Stimulated activated CD8-positive, alpha-beta memory T cell treated with anti-CD3 and anti-CD28 coated beads, Interleukin-15, amount 100 ng/mL, for 24 hours (primary cell): ENCODE measurements at places on chromosomes 2 and 18.

DNA sequence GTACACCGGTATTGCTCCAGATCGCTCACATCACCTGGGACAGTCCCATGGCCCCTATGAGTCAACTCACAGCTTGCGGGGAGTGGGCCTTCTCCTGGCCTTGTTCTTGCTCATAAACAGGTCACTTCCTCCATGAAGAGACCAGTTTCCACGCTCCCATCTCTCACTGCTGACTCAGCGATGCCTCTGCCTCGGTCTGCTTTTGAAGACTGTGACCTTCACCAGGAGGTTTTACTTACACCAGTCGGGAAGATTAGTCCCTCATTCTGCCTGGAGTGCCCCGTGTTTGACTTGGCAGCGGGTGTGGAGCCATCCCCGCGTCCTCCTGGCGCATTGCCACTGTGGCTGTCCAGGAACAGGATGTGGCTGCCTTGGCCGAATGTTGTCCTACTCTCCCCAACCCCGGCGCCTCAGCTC, 159.8 kb downstream of the RHBDD1 start:
- no peak for DNase-seq

DNA sequence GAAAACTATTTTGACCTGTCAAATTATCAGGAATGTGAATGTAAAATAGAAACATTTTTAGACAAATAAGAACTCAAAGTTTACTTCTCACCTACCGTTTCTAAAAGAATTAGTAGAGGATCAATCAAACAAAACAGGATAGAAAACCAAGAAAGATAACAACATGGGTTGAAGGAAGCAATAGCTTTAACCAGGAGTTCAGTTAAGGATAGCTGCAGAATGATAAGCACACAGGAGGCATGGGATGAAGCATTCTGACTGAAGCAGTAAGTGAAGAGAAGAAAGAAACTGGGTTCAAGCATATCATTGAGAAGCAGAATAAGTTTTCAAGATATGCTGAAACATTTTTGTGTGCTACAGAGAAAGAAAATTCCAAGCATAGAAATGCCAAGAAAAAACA, 52.3 kb downstream of the TWSG1 start:
- no peak for DNase-seq

DNA sequence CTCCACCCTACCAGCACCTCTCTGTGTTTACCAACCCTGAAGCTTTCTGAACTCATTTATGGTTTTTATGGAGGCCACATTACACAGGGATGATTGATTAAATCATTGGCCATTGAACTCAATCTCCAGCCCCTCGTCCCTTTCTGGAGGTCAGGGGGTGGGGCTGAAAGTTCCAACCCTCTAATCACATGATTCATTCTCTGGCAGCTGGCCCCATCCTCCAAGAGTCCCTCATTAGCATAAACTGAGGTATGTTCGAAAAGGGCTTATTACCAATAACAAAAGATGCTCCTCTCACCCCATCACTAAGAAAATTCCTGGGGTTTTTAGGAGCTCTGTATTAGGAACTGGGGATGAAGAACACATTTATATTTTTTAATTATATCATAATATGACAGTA, 92.3 kb downstream of the DIS3L2 start:
- no peak for DNase-seq

- DNase-seq = no peak
Observed at GRCh38 chr2:43345391-43345813, 119.0 kb upstream of the ZFP36L2 start.

GRCh38 chr2:43513796-43514195, 82.0 kb downstream of the THADA start:
- no peak for DNase-seq

GRCh38 chr2:133438848-133439564, 129.3 kb downstream of the NCKAP5 start:
- no peak for DNase-seq

GRCh38 chr18:70578480-70578879, 289.6 kb downstream of the SOCS6 start:
- no peak for DNase-seq

GRCh38 chr2:142980246-142981068, 103.0 kb downstream of the KYNU start:
- no peak for DNase-seq

DNA sequence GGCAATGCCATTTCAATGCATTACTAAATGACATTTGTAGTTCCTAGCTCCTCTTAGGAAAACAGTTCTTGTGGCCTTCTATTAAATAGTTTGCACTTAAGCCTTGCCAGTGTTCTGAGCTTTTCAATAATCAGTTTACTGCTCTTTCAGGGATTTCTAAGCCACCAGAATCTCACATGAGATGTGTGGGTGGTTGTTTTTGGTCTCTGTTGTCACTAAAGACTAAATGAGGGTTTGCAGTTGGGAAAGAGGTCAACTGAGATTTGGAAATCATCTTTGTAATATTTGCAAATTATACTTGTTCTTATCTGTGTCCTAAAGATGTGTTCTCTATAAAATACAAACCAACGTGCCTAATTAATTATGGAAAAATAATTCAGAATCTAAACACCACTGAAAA, 45.3 kb downstream of the HADHB start:
- no peak for DNase-seq

DNA sequence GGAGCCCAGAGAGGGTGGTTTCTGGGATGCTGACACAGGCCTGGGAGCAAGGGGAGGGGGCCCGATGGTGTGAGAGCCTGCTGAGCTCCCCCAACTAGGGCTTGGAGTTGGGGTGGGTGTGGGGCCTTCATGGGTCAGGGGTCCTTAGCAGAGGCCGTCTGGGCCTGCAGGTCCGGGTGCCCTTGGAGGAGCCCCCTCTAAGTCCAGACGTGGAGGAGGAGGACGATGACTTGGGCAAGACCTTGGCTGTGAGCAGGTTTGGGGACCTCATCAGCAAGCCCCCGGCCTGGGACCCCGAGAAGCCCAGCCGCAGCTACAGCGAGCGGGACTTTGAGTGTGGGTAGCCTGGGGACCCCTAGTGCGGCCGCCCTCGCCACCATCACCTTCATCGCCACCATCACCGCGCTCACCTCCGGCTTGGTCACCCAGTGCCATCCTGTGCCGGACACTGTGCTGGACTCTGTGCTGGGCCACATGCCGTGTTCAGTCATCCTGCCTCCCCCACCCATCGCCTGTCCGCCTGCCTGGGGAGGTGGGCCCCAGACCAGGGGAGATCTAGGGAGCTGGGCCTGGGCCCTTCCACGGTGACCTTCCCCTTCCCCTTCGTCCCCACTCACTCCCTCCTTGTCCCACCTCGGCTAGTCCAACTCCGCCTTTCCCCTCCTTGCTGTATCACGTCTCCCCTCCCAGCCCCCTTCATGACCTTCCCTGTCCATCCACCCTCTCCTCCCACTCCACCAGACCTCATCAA, 980 bp downstream of the SLC4A3 start:
- DNase-seq = no peak

GRCh38 chr18:35089382-35089781, 48.2 kb downstream of the MAPRE2 start:
- no peak for DNase-seq

DNA sequence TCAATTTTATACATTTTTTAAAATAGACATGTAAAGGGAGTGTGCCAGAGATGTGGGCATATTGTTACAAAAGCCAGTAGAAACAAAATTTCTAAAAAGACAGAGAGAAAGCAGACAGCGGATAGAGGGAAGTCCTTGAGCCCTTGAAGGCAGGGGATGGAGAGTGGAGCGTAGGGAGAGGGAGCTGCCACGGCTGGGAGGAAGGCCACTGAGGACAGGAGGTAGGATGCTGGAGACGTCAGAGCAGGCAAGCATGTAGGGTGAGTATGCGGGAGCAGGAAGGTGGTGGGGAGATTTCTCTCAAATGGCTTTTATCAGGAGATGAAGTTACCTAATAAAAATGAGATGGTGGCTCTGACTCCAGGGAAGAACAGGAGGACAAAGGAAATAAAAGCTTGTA, 24.0 kb upstream of the NCL start:
- DNase-seq = no peak

DNA sequence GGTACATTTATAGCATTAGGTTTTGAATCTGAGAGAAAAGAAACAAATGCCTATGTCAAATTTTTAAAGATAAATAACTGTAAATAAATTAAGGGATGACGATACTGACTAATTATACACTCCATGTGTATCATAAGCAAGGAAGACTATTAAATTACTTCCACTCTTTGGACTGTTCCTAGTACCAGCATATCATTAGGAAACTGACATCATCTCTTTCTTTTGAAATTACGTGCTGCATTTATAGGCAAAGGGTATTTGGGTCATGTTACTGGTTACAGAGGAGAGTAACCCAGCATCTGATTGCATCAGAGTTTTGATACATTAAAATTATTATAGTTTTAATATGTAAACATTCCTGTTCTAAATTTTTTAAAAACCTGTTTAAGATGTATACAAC, 309.7 kb downstream of the XIRP2 start:
- no peak for DNase-seq

DNA sequence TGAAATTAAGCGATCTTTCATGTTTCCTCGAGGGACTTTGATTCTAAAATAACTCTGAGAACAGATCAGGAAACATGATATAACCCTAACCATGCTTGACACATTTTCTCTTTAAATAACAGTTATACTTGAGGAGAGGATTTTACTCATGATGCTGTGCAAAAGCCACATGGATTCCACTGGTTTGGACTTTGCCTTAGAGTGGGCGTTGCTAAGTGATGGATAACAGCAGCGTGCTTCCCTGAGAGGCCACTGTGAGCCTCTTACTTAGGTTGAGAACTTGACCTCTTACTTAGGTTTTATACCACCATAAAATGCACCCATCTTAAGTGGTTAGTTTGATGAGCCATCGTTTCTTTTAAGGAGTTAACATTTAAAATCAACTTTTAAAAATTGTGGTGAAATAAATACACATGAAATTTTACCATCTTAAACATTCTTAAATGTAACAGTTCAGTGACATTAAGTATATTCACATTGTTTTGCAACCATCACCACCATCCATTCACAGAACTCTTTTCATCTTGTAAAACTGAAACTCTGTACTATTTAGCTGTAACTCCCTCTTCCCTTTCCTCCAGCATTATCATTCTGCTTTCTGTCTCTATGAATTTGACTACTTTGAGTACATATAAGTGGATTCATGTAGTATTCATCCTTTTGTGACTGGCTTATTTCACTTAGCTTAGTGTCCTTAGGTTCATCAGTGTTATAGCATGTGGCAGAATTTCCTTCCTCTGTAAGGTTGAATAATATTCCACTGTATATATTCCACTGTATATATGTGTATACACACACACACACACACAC, 22.6 kb downstream of the ANXA4 start:
- DNase-seq = no peak

GRCh38 chr2:45646289-45646688, 5.2 kb upstream of the PRKCE start:
- no peak for DNase-seq

DNA sequence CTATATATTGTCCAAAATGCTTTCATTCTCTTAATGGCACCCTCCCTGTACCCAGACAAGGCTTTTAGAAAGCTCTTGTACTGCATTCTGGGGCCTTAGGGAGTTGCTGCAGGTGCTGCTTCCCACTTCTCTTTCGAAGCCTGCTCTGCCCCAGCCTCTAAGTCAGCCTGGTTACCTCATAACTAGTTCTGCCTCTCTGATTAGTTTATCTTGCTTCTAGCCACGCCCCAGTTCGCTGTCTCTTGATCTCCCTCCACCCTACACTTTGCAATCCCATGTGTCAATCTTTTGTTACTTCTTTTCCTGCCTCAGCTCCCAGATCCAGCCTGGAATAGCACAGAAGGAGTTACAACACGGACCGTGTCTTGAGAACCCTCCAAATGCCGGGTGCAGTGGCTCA, 13.8 kb upstream of the NCOA1 start:
- DNase-seq = no peak

- no peak for DNase-seq
Observed at GRCh38 chr2:66240286-66240685, 194.6 kb upstream of the MEIS1 start.

- DNase-seq = no peak
Observed at GRCh38 chr2:7027956-7028655, 110.9 kb downstream of the RNF144A start.

DNA sequence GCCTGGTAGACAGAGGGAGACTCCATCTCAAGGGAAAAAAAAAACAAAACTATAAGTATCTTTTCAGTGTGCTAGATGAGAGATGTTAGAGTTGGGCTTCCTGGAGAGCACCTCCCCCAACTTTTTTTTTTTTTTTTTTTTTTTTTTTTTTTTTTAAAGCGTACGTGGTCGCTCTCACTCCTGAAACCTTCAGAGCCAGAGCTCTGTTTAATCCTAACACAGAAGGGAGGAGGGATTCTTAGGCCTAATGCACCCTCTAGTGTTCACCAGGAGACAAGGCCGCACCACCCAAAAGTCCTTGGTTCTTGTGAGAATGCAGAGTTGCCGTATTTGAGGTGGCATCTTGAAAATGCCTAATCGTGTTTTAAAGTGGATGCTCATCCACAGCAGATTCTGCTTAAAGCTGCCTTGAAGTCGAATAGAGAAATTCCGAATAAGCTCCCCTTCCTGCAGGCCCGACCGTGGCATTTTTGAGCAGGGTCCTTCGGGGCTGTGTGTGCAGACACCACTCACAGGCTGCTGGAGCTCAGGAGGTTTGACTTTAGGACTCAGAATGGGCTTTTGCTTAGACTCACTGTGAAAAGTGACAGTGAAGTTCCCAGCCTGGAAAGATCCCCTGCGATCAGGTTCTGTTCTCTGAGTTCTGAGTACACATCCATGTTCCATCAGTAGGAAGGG, 252.6 kb downstream of the AGAP1 start:
- DNase-seq = no peak

DNA sequence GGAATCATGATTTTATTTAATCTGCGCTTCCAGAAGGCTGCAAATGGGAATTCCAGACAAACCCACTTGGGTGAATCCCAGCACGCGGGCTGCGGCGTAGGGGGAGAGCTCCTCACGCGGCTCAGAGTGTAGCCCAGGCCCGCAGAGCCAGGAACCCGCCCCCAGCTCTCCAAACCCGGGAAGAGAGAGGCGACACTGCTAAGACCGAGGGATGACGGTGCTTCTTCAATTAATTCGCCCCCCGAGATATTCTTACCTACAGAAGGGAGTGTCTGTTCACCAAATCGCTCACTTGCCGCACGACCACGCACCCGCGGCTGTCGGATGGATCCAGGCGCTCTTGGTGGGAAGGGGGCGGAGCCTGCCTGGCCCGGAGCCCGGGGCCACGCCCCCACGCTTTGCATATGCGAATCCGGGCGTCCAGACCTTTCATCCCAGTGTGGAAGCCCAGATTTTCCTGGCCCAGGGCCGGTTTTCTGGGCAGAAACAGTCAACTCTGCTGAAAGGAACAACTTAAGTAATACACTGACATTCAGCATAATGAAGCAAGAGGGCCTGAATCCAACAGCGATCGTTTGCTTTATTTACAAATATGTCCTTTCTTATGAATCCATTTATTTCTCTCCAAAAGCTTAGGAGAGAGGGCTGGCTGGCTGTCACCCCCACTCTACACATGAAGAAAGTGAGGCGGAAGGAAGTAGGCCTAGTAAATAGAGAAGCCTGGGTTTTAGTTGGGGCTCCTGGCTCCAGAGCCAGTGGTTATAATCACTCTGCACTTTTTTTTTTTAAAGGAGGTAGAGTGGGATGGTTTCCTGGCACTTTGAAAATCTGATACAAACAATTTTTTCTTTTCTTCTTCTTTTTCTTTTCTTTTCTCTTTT, at the start of gene SLC19A3:
TSS of gene SLC19A3 (minus strand) at position 342 of the 881 bp plus-strand sequence. CDS start 15,710 bp downstream, outside the sequence.
- no peak for DNase-seq

GRCh38 chr18:48819781-48820482, 130.8 kb downstream of the SMAD7 start:
- no peak for DNase-seq

GRCh38 chr2:20427931-20428526, 18.8 kb upstream of the RHOB start:
- DNase-seq = no peak
